Effector memory CD4-positive, alpha-beta T cell (primary cell): ENCODE measurements at places on chromosomes 5 and 9.

GRCh38 chr9:88536023-88536324, 996 bp downstream of the NXNL2 start:
- no peak for DNase-seq

- DNase-seq = no peak
Observed at GRCh38 chr5:73694089-73694488, 68.1 kb downstream of the ARHGEF28 start.

- peak; percentile 32 for DNase-seq
Observed at GRCh38 chr5:159106569-159107282, 7.0 kb upstream of the EBF1 start.

DNA sequence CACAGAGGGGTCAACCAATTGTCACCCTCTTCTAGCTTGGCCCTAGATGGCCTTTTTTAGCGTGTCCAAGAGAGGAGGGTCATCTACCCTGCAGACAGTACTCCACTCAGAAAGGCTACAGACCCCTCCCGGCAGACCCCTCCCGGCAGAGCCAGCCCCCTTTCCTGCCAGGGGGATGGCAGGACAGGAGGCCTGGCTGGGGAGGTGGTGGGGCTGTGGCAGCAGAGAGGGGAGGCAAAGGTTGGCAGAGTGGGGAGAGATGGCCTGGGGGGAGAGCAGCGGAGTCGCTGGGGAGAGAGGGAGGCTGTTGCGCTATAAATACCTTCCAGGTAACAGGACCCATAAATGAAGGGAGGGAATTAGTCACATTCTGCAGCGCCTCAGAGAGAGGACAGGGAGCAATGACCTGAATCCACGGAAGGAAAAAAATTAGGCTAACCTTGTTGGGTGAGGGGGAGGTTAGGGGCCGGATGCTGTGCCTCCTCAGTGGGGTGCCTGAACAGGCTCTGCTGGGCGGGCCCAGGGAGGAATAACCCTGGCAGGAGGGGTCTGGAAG, 32.9 kb upstream of the PSD2 start:
- no peak for DNase-seq

- no peak for DNase-seq
Observed at GRCh38 chr5:44945743-44946142, 137.0 kb downstream of the MRPS30 start.

- no peak for DNase-seq
Observed at GRCh38 chr5:92371171-92371888, 988.2 kb upstream of the ARRDC3 start.

GRCh38 chr9:108551030-108551841, 304.6 kb downstream of the ACTL7B start:
- no peak for DNase-seq

- no peak for DNase-seq
Observed at GRCh38 chr5:35404701-35405100, 174.4 kb upstream of the PRLR start.
